ENCODE measurements at places on chromosomes 13 and 19. TPM values are rescaled to one million over a fixed set of nuclear protein-coding genes. Genes with fewer than 3 reads are reported as not detected.
A peak's percentile ranks its signal among the peaks of the same experiment; 100 is the strongest.

DNA sequence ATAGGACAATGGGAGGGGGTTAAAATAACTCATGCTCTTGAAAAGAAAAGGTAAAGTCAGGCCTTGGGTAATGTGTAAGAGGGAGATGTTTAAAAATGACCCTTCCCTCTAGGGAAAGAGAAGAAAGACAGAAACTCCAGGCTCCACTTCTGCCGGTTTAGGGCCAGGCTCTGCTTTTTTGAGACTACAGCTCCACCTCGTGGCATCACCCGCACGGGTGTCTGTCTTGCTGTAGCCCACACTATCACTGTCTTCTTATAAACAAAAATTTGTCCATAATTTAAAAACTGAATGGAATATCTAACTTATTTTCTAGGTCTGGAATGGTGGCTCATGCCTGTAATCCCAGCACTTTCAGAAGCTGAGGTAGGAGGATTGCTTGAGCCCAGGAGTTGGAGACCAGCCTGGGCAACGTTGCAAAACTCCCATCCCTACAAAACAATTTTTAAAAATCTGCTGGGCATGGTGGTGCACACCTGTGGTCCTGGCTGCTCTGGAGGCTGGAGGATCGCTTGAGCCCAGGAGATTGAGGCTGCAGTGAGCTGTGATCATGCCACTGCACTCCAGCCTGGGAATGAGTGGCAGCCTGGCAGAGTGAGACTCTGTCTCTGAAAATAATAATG lies 65.1 kb upstream of the GTF3A start:
- DNase-seq = peak; percentile 73

CLEC4M gene
- not detected for polyA plus RNA-seq

GRCh38 chr19:13008926-13009787 lies 13.9 kb downstream of the NFIX start:
- DNase-seq = no peak

RPS5 gene
- polyA plus RNA-seq = 3,265 TPM

DNA sequence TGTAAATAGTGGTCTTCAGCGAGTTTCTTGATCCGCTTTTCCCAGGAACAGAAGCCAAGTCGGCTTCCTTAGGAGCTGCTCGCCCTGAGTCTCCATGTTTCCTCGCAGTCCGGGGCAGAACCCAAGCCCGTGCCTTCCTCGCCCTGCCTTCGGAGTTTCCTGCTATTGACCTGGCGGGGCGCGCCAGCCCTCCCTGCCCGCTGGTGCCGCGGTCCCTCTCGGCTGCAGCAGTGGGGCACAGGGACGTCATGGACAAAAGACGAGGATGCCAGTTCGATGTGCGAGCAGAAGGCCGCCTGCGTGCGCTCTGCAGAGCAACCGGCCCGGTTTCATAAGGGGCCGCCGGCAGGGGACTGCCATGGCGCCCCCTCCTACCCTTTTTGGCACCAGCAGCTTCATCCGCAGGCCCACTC lies 156.6 kb downstream of the TM9SF2 start:
- DNase-seq = no peak

DNA sequence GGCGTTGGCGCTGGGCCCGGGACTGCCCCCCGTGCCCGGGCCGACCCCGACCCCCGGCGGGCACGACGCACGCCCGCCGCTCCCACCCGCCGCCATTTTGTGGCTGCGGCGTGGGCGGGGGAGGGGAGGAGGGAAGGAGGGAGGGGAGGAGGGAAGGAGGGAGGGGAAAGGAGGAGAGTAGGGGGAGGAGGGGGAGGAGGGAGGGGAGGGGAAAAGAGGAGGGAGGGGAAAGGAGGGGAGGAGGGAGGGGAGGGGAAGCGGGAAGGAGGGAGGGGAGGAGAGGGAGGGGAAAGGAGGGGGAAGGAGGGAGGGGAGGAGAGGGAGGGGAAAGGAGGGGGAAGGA lies at the start of gene BTBD2:
BTBD2 (minus strand) TSS at position 107 of the 343 bp plus-strand sequence; CDS start at position 96, 11 bp downstream.
- DNase-seq = peak; percentile 84

PSENEN gene
- polyA plus RNA-seq = 59.1 TPM

LGALS14 gene
- not detected for polyA plus RNA-seq

DNA sequence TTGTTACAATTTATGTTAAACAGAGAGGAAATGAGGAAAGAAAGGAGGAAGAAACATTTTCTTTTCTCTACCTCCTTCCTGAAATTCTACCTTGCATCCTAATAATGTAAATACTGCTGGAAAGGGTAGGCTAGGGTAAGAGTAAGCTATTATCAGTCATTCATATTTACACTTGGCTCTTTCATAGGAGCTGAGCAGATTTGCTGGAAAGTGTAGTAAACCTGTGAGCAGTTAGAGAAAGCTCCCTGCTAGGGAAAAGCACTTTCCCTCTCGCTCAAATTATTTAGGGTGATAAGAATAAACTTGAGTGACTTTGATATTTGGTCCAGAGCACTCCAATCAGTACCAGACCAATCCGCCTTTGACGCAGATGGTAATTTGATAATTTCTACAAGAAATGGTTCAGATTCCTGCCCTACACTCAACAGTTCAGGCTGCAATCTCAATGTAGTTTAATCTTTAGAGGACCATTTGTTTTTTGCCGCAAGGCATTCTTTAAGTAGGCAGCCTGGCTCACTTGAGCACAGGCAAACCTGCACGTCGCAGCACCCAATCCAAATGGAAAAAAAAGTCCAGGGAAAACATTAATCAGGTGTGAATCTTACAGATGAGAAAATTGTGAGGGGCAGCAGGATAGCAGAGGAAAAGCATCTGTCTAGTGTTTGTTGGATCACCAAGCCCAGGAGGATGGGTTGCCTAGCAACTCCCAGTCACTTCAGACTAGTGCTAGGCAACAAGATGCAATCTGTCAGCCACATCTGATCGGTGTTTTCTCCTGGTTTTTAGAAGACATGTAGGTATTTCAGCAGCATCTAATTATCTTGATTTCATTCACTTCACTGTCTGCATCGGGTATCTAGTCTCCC lies 68.6 kb upstream of the KL start:
- no peak for DNase-seq

GRCh38 chr13:113509989-113510388 lies 19.5 kb upstream of the DCUN1D2 start:
- no peak for DNase-seq

- DNase-seq = no peak
These were observed 32.2 kb downstream of the TMEM161A start for GRCh38 chr19:19106056-19106551.

GRCh38 chr13:43305416-43305815 lies 282.0 kb downstream of the DNAJC15 start:
- DNase-seq = peak; percentile 49

DNA sequence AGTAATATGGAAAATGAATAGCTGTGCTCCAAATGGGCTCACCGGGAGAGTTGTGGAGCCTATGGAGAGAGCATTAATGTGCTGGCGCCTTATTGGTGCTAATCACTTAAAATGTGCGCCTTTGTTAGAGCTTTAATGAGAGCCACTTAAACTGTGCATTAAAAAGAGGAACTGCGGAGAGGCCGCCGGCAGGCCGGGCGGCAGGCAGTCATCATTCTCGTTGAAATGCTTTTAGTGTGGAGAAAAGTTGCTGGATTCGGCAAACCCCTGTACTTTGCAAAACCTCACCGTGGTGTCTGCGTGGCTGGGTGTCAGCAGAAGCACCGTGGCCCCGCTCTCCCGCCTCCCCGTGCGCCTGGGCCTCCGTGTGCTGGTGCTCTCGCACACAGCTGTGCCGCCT lies 105.5 kb downstream of the KDM4B start:
- DNase-seq = no peak

GRCh38 chr13:24381541-24382265 lies 72.3 kb downstream of the C1QTNF9 start:
- peak; percentile 39 for DNase-seq

DNA sequence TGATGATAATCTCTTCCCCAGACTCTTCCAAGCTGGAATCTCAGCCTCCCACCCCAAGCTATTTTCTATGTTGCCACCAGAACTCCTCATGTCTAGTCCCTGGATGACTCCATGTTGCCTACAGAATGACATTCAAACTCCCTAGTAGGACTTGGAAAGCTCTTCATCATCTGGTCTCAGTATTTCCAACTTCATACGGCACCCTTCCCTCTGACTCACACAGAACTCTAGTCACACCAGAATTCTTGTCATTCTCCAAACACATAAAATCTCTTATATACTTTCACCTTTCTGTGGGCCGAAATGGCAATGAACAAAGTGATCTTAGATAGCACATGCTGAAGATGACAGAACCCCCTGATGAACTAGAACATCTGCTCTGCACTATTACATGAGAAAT lies 86.2 kb downstream of the CAB39L start:
- peak; percentile 79 for DNase-seq

CD177 gene
- polyA plus RNA-seq = 0.17 TPM

DNA sequence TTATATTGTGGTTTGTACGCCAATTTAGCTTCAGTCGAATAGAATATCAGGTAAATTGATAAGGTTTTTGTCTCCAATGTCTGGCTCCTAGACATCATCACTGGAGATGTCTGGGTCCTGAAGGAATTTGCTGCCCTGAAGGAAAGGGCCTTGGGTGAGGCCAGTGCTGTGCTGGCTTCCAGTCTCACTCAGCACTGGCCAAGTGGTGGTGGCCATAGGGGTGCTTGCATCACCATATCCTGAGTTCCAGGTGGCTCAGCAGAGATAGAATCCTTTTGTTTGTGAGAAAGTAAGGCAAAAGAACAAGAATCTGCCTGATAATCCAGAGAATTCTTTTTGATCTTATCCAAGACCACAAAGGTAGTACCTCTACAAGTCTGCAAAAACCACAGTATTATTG lies 39.1 kb downstream of the UQCRFS1 start:
- no peak for DNase-seq

DLEU7 gene
- not detected for polyA plus RNA-seq

- no peak for DNase-seq
These were observed 22.4 kb downstream of the ZNF71 start for GRCh38 chr19:56617531-56617930.

- peak; percentile 23 for DNase-seq
These were observed 3.2 kb downstream of the ZNF230 start for GRCh38 chr19:44005973-44006372.

ADAMTSL5 gene
- 13.4 TPM for polyA plus RNA-seq

DNA sequence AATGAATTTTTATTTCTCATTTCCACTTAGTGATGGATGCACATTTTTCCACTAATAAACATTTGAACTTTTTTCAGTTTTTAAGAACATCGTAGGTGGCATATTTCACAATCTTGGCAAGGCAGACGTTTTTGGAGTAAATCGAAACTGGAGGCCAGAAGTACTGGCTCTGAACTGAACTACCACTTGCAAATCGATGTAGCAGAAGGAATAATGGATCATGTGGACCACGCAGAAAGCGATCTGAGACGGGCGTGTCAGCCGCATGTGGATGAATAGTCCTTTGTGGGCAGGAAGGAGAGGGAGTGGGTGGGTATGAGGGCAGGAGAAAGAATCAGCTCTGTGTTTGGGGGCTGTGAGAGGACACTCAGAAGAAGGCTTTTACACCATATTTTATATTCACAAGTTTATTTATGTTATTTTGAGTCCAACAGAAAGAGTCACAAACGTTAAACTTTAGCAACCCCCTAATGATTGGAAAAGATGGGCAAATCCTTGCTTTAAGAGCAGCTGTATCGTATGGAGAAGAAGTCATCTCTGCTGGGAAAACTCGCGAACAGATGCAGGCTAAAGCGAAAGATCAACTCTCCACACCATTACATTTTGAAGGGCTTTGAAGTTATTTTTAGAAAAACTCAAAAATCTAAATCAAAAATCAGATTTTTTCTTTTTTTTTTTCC lies 90.5 kb downstream of the COL4A2 start:
- peak; percentile 85 for DNase-seq

DNA sequence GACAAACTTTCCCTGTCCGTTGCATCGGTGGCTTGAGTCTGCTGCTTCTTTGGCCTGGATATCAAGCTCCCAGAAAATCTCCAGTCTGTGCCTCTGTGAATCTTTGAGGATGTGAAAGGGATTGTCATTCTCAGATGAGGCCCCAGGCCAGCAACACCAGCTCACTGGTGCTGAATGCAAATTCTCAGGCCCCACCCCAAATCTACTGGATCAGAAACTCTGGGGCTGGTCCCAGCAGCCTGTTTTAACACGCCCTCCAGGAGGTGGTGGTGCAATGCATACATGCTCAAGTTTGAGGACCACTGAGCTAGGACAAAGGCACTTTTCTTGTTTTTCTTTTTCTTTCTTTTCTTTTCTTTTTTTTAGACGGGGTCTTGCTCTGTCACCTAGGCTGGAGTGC lies 23.6 kb downstream of the TNFSF11 start:
- DNase-seq = no peak

GRCh38 chr19:1001538-1002166 lies 1.4 kb downstream of the GRIN3B start:
- no peak for DNase-seq

ZIM2 gene
- not detected for polyA plus RNA-seq

- no peak for DNase-seq
These were observed 102.8 kb upstream of the SLC10A2 start for GRCh38 chr13:103168901-103169508.

HIF3A gene
- polyA plus RNA-seq = 0.02 TPM

NLRP4 gene
- polyA plus RNA-seq = not detected

DNA sequence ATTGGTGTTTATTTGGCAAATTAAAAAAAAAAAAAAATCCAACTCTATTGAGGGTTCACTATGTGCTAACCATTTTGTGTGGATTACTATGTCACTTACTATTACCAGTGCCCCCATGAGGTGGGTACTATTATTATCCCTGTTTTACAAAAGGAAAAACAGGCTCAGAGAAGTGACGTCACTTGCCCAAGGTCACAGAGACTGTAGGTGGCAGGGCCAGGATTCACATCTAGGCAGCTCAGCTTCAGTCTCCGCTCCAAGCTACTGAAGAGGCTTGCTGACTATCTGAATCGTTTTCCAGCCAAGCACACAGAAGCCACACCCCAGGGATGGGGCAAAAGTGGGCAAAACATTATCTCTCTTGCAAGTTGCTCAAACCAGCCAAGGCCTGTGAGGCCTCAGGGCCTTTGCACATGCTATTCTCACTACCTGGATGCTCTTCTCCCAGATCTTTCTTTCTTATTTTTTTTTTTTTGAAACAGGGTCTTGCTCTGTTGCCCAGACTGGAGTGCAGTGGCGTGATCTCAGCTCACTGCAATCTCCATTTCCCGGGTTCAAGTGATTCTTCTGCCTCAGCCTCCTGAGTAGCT lies 4.8 kb upstream of the ANGPTL8 start:
- DNase-seq = no peak

DNA sequence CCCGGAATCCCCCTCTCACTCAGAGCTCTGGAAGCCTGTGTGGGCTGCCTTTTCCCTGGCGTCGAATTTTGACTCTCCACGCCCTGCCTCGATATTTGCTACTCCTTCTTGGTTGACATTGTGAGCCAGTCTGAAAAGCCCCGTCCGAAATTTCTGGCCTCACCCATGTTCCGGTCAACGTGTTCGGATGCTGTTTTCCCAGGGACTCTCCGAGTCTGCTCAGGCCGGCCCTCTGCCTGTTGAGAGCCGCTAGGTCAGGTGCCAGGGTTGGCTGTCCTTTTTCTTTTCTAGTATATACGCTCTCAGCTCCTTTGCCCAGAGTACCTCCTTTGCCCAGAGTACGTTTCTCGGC lies 6.8 kb upstream of the DGKH start:
- DNase-seq = peak; percentile 63

KLK4 gene
- polyA plus RNA-seq = not detected

- no peak for DNase-seq
These were observed 14.1 kb upstream of the PCDH8 start for GRCh38 chr13:52862358-52863206.

- no peak for DNase-seq
These were observed 550.7 kb downstream of the KCTD12 start for GRCh38 chr13:76335463-76335862.

- peak; percentile 76 for DNase-seq
These were observed 48.0 kb downstream of the COMP start for GRCh38 chr19:18742838-18743783.

GRCh38 chr13:90027409-90027808 lies 1320.1 kb upstream of the MIR17HG start:
- no peak for DNase-seq
